ENCODE measurements at places on chromosomes 1 and 21.

DNA sequence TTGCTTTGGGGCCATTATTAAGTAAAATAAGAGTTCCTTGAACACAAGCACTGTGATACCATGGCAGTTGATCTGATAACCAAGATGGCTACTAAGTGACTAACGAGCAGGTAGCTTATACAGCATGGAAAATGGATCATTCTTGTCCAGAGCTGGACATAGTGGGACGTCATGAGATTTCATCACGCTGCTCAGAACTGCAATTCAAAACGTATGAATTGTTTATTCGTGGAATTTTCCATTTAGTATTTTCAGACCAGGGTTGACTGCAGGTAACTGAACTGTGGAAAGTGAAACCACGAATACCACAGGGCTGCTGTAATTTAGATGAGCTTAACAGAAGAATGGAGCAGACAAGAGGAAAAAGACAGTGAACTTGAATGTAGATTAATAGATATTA is 38.9 kb downstream of the CCDC18 start:
- no peak for DNase-seq

DNA sequence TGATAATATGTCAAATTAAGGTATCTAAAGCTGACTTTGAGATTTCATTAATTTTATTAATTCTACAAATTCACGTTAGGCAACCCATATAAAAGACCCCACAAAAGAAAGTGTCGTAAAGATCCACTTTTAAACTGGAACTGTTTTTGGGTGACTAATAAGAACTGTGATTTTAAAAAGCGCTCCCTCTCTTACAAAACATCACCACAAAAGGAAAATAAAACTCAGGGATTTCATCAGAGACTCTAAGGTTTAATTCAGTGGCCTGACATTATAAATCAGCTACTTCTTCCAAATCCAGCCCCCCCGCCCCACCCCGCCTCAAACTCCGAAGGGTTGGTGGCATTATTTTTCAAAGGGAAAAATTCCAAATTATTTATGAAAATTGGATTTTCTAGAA is 2.7 kb downstream of the COL24A1 start:
- no peak for DNase-seq

DNA sequence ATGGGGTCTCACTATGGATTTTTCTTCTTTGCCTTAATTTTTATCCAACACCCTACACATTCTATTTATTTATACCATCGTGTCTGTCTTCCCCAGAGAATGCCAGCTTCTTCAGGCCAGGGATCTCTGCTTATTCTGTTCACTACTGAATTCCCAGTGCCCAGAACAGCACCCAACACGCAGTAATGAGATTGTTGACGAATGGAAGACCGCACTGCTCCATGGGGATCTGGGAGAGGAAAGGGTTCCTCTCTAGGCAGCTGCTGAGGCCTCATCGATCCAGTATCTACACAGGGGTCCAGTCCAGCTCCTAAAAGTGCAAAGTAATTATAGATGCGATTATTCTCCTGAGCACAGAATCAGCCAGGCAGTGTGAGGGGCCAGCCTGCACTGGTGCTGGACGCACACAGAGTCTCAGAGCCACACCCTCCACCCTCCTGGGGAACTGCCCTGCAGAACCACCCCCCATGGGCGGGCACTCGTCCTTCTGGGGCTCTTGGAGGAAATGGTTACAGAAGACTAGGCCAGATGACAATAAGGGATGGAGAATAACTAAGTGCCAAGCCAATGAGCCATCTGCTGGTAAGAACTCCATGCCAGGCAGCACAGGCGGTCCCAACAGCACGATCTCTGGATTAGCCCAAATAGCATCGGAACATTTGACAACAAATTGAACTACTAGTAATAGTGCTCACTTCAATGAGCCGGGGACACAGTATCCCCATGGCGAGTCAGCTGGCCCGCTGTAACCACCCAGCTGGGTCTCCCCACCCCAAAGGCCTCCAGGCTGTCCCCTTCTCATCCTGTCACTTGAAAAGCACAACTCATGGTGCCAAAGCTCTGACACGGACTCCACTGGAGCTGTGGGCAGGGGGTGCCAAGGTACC is 1.7 kb upstream of the PDE9A start:
- no peak for DNase-seq

- DNase-seq, result no peak
These were observed 49.1 kb downstream of the DMAP1 start for GRCh38 chr1:44262414-44262813.

- no peak for DNase-seq
These were observed 257.8 kb upstream of the ADGRL4 start for GRCh38 chr1:79264285-79264684.

DNA sequence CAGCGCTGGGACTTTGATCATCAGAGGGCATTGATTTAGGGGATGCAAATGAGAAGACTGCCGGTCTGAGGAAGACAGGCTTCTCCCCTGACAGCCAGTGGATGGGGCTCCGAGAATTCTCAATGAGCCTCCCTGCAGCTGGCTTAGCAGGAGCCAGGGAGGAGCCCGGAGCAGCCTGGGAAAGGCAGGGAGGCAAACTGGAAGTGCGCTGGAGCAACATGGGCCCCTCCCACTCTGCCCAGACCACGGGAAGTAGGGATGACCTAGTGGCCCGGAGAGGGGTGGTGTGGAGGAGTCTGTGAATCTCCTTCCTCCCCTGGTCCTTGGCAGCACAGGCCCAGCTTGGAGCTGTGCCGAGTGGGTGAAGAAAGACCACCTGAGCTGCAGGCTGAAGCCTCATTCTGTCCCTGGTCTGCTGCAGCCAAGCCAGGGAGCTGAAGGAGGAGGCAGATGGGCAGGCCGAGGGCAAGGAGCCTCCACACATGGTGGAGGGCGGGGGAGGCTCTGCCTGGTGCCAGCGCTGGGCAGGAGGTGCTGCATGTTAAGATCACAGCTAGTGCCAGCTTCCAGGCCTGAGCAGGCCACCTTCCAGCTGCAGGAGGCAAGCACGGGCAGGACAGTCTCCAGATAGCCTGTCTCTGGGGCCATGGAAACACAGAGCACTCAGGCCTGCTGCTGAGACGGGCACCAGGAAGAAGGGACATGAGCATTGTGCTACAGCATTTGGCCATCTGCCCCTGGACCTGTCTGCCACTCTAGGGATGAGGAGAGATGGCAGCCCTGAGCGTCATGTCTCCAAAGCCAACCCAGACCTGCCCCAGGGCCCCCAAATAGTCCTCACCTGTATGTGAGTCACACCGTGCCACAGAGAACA is 12.2 kb upstream of the CLSTN1 start:
- peak; percentile 80 for DNase-seq

- DNase-seq, result no peak
These were observed 88.7 kb downstream of the ITPKB start for GRCh38 chr1:226650236-226650841.

GRCh38 chr1:246724731-246725095 is 504 bp downstream of the SCCPDH start:
- no peak for DNase-seq

All from H9 (cell line).